ENCODE measurements at places on chromosomes 7 and 10. TPM values are rescaled to one million over a fixed set of nuclear protein-coding genes. Genes with fewer than 3 reads are reported as not detected.

- H3K36me3 ChIP-seq = no peaks in the 10 kb centered on the region
- peaks cover 26% of the 10 kb centered on the region for H3K4me1 ChIP-seq
- H3K27ac ChIP-seq = peak overlapping the region; percentile 53
Measured at GRCh38 chr10:62037166-62037831, 135.8 kb downstream of the ARID5B start.

- no peak overlapping the region for H3K27ac ChIP-seq
- no peak for DNase-seq
- no peaks in the 10 kb centered on the region for H3K36me3 ChIP-seq
- no peaks in the 10 kb centered on the region for H3K27me3 ChIP-seq
Measured at GRCh38 chr10:30829901-30830300, 200.3 kb upstream of the LYZL2 start.

DNA sequence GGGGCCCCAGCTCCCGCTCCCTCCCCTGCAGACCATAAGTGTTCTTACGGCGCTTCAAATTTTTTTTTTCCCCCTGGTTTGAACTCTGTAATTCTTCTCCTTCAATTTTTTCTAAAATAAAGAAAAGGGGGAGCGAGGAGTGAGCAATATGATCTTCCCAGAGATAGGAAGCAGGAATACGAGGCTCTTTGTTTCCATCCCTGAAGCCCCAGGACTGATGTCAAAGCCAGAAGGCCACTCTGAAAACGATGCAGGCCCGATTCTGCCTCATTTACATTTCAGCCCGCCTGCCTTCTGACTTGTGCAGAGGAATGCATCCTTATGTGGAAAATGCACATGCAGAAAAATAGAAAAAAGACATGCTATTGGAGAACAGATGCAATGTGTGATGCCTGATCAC, 401.5 kb upstream of the MKI67 start:
- DNase-seq = no peak
- no peaks in the 10 kb centered on the region for H3K36me3 ChIP-seq
- H3K27me3 ChIP-seq = no peaks in the 10 kb centered on the region
- no peak overlapping the region for H3K27ac ChIP-seq

DNA sequence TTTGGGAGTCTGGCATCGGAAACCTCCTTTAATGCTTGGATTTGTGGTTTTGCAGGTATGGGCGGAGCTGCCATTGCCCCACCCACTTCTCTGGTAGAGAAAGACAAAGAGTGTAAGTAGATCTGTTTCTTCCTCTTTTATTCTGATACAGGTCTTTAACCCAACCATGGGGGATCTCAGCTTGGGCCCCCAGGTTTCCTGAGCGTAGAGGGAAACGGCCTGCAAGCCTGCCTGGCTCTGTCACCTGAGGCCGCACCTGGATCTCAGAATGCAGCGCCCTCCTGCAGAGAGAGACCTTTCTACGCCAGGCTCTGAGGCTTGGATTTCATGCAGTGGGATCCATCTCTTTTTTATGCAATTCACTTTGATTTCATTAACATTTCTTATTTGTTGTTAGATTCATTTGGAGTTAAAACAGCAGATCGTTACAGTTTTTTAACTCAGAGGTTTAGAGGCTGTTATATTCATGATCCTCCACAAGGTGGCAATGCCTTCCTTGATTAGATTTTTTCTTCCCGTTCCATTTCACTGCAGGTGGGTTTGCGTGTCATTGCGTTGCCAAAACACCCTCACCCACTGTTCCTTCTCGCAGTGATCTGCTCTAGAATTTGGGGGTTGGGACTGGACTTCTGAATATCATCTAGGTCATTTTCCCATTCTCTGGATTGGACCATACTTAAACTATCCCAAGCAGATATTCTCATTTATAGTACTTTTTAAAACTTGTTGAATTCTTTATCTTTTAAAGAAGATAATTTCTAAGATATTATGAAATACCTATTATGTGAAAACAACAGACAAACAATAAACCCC, 20.0 kb downstream of the RBM17 start:
- no peak for DNase-seq
- no peaks in the 10 kb centered on the region for H3K27me3 ChIP-seq
- H3K4me3 ChIP-seq = no peak overlapping the region
- peaks cover 84% of the 10 kb centered on the region for H3K36me3 ChIP-seq
- no peaks in the 10 kb centered on the region for H3K4me1 ChIP-seq
- no peak overlapping the region for H3K27ac ChIP-seq

DNA sequence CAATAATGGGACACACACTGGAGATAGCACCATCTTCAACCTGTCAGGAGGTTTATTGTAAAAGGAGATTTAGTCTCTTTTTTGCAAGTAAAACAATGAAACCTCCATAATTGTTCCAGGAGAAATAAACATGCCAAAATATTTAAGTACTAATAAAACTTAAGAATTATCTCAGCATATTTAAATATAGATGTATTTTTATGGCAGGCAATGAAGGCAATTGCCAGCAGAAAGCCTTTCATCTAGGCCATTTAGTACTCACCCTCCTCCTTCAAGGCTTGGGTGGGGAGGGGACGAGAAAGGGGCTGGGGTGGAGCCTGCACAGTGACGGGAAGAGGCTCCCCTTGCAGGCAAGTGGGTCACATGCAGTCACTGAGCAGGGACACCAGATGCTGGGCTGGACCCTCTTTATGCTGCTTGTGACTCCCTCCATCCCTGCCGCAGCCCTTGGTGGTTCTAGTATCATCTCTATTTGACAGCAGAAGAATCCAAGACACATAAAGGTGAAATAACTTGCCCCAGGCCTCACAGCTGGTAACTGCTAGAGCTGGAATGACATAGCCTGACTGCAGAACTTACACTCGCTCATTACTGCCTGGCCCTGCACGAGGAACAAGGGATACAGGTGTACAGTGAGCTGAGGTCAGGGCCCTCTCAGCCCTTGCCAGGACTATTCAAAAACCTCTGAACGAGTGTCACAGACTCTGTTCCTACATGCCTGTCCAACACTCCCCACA, 449.5 kb upstream of the ZMIZ1 start:
- H3K36me3 ChIP-seq = no peaks in the 10 kb centered on the region
- no peak overlapping the region for H3K27ac ChIP-seq
- no peak for DNase-seq
- no peaks in the 10 kb centered on the region for H3K4me1 ChIP-seq
- no peak overlapping the region for H3K4me3 ChIP-seq

- H3K4me3 ChIP-seq = no peak overlapping the region
- no peak overlapping the region for H3K27ac ChIP-seq
- DNase-seq = no peak
- H3K36me3 ChIP-seq = no peaks in the 10 kb centered on the region
- no peaks in the 10 kb centered on the region for H3K27me3 ChIP-seq
- H3K4me1 ChIP-seq = peaks cover 2% of the 10 kb centered on the region
Measured at GRCh38 chr7:99923200-99923599, 3.9 kb upstream of the TRIM4 start.

ALOX5 gene
- 24.0 TPM for total RNA-seq

BTAF1 gene
- total RNA-seq = 60.2 TPM

DNA sequence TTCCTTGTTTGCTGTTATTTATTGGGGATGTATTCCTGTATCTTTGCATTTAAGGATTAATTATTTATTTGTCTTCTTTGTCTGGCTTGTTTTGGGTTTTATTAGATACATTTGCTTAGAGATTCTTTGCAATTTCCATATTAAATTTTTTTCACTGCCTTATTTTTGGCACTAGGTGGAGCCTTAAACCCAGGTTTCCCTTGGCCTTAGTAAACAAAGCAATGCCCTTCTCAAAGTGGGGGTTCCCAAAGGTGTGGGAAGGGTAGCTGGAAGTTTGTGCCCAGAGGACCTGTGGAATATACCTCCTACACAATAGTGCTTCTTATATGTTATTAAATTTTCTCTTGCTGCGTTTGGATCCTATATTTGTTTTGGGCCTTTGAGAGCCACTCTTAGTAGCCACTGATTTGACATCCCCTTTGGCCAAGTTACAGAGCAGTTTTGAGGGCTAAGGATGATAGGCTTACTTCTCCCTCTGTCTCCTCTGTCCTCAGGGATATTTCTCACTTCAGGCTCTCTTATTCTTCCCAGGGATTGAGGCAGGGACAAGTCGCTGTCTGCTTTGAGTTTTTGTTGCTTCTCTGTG, 162.3 kb downstream of the ITGB1 start:
- no peaks in the 10 kb centered on the region for H3K27me3 ChIP-seq
- no peaks in the 10 kb centered on the region for H3K36me3 ChIP-seq
- no peaks in the 10 kb centered on the region for H3K4me1 ChIP-seq
- H3K27ac ChIP-seq = no peak overlapping the region
- H3K4me3 ChIP-seq = no peak overlapping the region

- H3K27me3 ChIP-seq = no peaks in the 10 kb centered on the region
- no peak overlapping the region for H3K27ac ChIP-seq
- H3K4me1 ChIP-seq = no peaks in the 10 kb centered on the region
- no peak overlapping the region for H3K4me3 ChIP-seq
Measured at GRCh38 chr10:49562893-49563292, 24.0 kb upstream of the ERCC6 start.

DNA sequence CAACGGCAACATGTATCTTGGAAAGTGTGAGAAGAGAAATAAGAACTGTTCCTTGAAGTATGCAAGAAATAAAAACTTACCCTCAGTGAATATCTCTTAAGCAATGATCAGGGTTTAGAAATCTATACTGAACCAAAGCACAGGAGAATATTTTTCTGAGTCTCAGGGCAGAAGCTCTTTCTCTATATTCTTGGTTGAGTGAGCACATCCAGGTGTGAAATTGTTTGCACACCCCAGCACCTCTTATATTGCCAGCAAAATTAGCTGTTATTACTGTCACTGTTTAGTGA, 8.4 kb downstream of the DLX6 start:
- no peak for DNase-seq
- no peak overlapping the region for H3K4me3 ChIP-seq

GRCh38 chr10:44952779-44953231, 6.8 kb upstream of the RASSF4 start:
- no peak overlapping the region for H3K4me3 ChIP-seq
- H3K36me3 ChIP-seq = no peaks in the 10 kb centered on the region
- H3K27ac ChIP-seq = no peak overlapping the region
- no peak for DNase-seq

GRCh38 chr10:63219749-63220148, 86.6 kb downstream of the NRBF2 start:
- no peak overlapping the region for H3K27ac ChIP-seq
- DNase-seq = no peak
- H3K27me3 ChIP-seq = no peaks in the 10 kb centered on the region
- no peak overlapping the region for H3K4me3 ChIP-seq
- H3K36me3 ChIP-seq = no peaks in the 10 kb centered on the region

TEX47 gene
- total RNA-seq = not detected

DNA sequence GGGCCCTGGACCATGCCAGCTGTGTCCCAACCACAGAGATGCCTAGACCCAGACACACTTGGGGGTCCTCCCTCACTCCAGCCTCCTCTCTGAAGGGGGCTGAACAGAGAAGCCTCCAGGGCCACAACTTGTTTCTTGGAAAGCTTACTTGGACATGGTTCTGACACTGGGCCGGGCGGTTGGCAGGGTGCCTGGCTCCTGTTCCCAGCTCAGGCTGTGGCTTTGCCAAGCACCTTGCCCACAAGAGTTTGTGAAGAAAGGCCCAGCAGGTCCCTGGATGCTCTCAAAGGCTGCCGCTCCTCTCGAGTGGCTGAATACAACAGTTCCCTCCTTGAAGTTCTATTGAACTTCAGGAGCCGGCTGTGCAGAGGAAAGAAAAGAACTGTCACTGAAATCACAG, 181.6 kb downstream of the PTPN20 start:
- H3K36me3 ChIP-seq = no peaks in the 10 kb centered on the region
- H3K27ac ChIP-seq = no peak overlapping the region
- H3K4me3 ChIP-seq = no peak overlapping the region

TMEM140 gene
- total RNA-seq = 38.2 TPM

TMEM254 gene
- total RNA-seq = 7.4 TPM

CBX3 gene
- 62.9 TPM for total RNA-seq

GRCh38 chr7:2201128-2201527, 31.6 kb downstream of the MAD1L1 start:
- no peaks in the 10 kb centered on the region for H3K4me1 ChIP-seq
- no peak overlapping the region for H3K27ac ChIP-seq
- peaks cover 26% of the 10 kb centered on the region for H3K36me3 ChIP-seq

DNA sequence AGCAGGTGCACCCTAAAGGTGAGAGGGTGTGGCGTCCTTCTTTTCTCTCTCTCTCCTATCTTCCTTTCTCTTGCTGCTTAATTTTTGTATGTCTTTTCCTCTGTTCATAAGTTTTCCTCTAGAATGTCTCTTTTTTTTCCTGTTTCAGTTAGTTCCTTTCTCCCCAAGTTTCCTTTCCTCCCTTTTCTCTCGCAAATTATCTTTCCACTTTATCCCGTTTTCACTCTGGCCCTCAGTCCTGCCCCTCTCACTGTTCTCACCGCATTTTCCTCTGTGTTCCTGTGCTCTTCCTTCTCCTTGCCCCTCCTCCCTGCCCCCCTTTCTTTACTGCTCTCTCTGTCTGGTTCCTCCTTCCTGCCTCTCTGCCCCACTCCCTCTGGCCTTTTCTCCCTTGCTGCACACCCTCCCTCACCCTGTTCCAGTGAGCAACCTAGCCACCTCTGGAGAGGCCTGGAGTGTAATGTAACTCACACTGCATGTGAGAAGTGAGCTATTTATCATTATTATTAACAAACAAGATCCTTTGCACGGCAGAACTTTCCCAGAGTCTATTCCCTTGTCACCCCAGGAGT, 158.5 kb downstream of the C10orf105 start:
- no peak overlapping the region for H3K27ac ChIP-seq
- DNase-seq = no peak
- H3K4me3 ChIP-seq = no peak overlapping the region
- H3K36me3 ChIP-seq = no peaks in the 10 kb centered on the region
- no peaks in the 10 kb centered on the region for H3K27me3 ChIP-seq

DNA sequence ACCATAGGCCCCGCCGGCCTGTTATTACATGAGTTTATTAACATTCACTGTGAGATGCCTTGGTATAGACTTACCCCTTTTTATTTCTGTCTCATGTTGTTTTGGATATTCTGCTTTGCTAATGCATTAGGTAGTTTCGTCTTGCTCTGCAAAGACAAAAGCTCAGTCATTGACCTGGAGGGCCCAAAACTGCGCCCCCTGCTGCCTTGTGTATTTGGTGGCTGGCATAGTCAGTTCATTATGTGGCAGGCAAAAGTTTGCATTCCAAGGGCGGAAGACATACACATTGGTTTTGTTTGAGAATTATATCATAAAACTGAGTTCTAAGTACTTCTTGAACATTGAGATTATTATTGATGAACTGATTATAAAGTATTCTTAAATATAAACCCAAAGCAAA, 372.5 kb downstream of the SDK1 start:
- H3K4me1 ChIP-seq = no peaks in the 10 kb centered on the region
- H3K36me3 ChIP-seq = no peaks in the 10 kb centered on the region
- H3K27me3 ChIP-seq = no peaks in the 10 kb centered on the region
- H3K27ac ChIP-seq = no peak overlapping the region
- DNase-seq = peak; percentile 58
- H3K4me3 ChIP-seq = no peak overlapping the region

LYZL1 gene
- total RNA-seq = not detected

DNA sequence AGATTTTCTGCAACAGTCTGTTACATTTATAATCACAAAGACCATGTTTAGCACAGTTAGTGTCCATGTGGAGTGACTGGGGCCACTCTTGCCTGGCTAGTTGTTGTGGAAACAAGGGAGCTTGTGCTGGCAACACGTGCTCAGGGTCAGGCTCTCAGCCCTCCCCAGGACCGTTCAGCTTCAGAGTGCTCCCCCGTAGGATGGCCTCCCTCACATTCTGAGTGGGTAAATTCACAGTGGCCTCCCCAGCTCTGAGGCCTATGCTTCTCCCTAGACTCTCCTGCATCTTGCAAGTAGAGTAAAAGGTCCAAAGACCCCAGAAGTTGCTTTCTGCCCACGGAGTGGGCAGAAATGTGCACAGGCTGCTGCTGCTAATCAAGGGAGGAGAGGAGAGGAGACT, 122.3 kb downstream of the ADCY1 start:
- no peaks in the 10 kb centered on the region for H3K27me3 ChIP-seq
- no peaks in the 10 kb centered on the region for H3K36me3 ChIP-seq
- H3K27ac ChIP-seq = no peak overlapping the region

- no peak overlapping the region for H3K27ac ChIP-seq
- H3K4me1 ChIP-seq = no peaks in the 10 kb centered on the region
- no peak overlapping the region for H3K4me3 ChIP-seq
- H3K36me3 ChIP-seq = no peaks in the 10 kb centered on the region
- no peak for DNase-seq
Measured at GRCh38 chr10:123398756-123399155, 244.6 kb downstream of the BUB3 start.

Data from Peyer's patch (tissue), 4 donors.